Activated CD4-positive, alpha-beta T cell treated with anti-CD3 and anti-CD28 coated beads, Interleukin-10, Interleukin-2, amounts not matched to agents 100 ng/mL and 50 ng/mL, durations not matched to agents 16 hours and 8 hours (primary cell): ENCODE measurements at places on chromosomes 7 and 10.

DNA sequence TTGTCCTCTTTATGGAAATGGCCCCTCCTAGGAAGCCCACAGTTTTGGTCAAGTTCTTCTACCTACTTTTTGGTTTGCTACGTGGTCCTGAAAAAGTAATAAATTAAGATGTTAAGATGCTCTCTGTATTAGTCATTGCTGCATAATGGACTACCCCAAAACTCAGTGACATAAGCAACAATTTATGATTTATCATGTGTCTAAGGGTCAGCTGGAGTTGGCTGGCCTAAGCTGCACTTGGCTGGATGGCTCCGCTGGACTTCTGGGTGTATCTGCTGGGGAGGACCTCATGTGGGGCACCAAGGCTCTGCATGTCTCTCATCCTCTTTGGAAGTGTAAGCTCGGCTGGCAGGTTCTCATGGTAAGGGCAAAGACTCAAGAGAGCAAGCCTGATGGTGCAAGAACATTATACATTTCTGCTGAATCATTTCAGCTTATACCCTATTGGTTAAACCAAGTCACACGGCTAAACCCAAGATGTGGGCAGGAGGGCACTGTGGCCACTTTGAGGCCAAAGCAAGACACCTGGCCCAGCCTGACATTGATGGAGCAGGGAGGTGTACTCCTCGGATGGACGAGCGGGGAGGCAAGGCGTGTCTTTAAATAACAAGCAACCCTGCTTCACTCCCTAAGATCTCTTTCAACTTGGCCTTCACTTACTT is 47.7 kb downstream of the TBXAS1 start:
- no peak for DNase-seq

GRCh38 chr10:19811540-19811939 is 4.7 kb upstream of the PLXDC2 start:
- DNase-seq: no peak

GRCh38 chr7:19139706-19140327 is 5.4 kb downstream of the FERD3L start:
- DNase-seq: no peak

- DNase-seq: no peak
Measured at GRCh38 chr10:78568620-78569019, 500.1 kb upstream of the ZMIZ1 start.

- no peak for DNase-seq
Measured at GRCh38 chr10:62454687-62455397, 80.7 kb downstream of the ZNF365 start.

GRCh38 chr10:131282961-131283360 is 28.6 kb downstream of the TCERG1L start:
- DNase-seq: no peak

GRCh38 chr7:127035203-127035849 is 217.4 kb downstream of the GRM8 start:
- DNase-seq: no peak

DNA sequence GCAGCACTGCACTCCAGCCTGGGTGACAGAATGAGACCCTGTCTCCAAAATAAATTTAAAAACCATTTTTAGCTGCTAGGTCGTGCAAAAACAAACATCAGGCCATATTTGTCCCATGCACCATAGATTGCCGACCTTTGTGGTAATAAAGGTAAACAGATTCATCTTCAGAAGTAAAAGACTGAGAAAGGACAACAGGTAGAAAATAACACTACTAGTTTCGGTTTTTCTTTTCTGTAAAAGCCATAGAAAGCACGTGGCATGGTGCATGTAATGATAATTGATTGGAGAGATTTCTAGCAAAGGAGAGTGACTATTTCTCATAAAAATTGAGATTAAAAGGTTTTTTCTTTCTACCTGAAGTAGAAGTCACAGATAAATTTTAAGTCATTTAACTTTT is 93.9 kb downstream of the DNAH11 start:
- no peak for DNase-seq

DNA sequence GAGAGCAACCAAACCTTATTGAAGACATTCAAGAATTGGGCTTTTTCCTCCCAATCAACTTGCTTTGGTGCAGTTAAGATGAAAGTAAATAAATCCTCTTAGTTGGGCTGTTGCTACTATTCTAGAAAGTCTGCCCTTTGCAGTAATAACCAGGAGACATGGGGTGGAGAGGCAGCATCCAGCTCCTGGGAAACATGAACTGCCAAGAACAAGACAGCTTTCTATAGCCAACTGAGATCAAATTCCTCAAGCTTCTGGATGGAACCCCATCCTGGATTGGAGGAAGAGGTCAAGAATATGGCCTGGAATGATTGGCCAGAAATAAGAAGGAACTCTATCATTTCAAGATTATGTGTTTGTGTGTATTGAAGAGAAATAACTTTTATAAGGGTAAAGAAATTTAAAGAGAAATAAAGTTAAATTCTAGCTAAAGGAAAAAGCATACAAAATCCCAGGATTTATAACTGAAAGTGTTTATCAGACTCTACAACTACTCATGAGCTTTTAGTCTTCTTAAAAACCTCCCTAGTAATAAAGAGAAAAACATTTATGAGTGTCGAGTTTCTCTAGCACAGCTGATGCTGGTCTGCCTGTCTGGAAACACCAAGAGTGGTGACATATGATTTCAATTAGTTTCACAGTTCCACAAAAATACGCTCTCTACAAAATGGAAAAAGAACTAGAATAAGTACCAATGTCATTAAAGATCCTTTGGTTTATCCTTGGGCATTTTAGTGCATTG is 70.1 kb upstream of the COL1A2 start:
- DNase-seq: no peak

- DNase-seq: no peak
Measured at GRCh38 chr7:43791-44540, 148.4 kb upstream of the FAM20C start.

GRCh38 chr7:3937146-3937545 is 636.1 kb downstream of the SDK1 start:
- DNase-seq: no peak

DNA sequence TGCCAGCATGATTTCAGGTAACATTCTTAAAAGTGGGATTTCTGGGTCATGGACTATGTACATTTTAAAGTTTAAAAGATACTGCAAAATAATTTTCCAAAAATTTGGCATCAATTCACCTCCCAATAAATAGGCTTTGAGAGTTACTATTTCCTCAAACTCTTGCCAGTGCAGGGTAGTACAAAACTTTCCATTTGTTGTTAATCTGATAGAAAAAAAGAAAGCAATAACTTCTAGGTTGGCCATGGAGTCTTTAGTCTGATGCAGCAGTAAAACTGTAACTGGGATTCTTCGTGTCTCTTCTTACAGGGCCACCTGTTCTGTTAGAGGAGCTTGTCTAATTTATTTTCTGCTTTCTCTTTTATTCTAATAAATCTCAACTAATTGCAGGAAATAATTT is 241.1 kb downstream of the MAGI2 start:
- DNase-seq: no peak

DNA sequence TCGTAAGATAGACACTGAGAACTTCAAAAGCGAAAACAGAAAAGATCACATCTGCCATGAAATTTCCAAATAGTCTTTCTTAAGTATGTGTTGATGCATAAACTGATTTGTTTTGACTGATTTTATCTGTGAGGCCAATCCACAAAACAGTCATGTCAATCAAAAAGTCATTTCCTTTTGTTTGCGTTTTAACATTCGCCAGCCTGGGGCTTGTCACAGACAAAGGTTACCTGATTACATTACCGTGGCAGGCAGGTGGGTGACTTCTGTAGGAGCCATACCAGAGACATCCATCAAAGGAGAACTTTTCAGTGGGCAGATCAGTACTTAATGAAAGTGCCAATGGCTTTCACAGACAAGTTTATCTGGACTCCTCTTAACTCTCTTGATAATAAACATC is 45.5 kb upstream of the BET1 start:
- DNase-seq: no peak

DNA sequence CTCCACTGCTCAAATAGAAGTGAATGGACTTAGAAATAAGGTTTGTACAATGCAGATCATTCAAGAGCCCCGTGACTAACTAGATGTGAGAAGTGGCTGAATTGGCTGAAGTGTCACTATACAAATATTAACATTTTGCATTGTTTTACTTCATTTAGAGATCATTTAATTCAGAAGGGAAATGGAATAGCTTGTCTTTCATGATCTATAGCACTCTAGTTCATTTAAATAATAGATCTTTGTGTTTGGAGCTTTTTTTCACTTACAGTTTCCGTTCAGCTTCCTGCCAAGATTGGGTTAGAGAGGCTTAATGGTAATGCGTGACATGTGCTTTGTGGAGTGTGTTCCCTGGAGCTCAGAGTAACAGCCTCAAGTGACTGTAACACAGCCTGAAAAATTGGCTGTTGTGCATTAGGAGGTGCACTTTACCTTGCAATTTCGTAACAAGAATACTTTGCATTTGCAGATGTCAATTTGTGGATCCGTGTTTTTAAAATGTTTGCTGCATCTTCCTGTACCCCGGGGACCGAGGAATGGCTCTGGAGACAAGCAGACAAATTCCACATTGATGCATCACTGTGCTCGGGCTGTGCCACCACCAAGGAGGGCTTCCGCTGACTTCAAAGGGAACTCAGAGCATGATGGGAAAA is 170.3 kb downstream of the NRP1 start:
- no peak for DNase-seq

DNA sequence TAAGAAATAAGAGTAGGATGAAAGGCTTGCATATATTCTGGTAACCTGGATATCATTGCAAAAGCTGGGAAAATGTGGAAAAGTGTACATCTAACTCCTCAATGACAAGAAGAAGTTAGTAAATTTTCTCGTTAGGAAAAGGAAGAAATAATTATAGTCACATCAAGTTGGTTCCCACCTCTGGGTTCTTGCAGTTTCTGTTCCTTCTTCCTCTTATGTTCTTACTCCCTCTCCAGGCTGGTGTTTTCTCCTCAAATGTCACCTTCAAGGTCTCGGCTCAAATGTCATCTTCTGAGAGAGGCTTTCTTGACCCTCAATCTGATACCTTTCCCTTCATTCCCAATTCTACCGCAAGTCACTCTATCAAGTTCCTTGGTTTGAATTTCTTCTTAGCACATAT is 64.4 kb downstream of the ENTPD1 start:
- DNase-seq: no peak

GRCh38 chr7:158401295-158401694 is 186.3 kb downstream of the PTPRN2 start:
- no peak for DNase-seq

DNA sequence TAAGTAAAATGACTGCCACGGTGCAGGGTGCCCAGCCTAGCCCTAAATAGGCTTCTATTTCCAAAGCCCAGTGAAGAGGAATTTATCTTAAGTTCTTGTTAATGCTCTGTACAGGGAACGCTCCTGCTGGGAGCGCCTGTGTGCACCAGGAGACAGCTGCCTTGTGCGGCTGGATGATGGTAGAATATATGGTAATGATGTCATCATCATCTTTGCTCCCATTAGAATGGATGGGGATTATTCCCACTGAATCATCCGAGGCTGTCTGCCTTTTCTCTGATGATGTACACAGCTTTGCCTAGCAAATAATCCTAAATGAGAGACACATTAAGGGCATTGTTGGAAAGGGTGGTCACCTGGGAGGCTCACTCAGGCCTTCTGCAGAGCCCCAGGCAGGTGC is 928.1 kb downstream of the CCSER2 start:
- no peak for DNase-seq

- DNase-seq: peak; percentile 82
Measured at GRCh38 chr7:17304926-17305325, 6.5 kb downstream of the AHR start.

GRCh38 chr10:95785942-95786669 is 30.1 kb downstream of the ENTPD1 start:
- peak; percentile 68 for DNase-seq

DNA sequence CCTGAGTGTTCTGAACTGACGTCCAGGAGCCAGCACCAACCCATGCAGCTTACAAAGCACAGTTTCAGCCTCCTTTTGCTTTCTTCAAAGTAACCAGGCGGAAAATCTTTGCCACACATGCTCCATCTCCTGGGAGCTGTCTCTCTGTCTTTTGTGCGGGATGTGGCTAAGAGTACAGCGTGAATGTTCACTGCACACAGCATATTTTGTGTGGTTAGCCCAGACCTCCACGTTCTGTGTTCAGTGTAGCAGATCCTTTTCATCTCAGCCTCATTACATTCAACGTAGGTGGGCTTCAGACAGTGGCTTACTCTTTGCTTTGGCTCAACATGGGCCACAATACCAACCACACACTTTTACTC is 200.8 kb downstream of the TNS3 start:
- no peak for DNase-seq

- DNase-seq: no peak
Measured at GRCh38 chr10:68155615-68156210, 46.4 kb downstream of the MYPN start.

DNA sequence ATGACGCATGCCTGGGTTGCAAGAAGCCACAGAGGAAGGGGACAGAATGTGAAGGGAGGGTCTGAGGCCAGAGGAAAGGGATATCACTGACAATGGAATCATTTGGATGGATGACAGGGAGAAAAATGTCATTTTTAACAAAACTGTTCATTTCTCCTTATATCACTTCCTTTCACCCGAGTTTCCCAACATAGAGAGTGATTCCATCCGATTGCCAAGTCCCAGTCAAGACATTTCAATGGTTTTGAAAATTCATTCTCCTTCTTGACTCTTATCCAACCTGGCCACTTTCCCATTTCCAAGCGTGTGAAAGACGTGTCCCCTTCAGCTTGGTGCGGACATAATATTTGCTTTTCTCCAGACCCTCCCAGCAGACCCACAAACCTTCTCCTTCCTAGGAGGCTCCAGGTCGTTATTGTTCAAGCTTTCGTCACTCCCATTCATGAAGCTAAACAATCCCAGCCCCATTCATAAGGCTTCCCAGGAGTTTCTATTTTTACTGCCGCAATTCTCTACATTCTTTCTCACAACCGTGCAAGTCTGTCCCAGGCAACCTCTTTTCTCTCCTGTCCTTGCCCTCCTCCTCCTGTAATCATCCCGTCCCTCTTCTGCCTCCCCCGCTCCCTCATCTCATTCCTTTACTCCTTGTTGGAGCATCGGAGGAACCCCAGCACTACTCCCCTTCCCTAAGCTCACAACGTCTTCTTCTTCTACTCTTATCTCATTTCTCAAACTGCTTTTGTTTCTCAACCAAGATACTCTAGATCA is 301.3 kb upstream of the KLF6 start:
- no peak for DNase-seq

DNA sequence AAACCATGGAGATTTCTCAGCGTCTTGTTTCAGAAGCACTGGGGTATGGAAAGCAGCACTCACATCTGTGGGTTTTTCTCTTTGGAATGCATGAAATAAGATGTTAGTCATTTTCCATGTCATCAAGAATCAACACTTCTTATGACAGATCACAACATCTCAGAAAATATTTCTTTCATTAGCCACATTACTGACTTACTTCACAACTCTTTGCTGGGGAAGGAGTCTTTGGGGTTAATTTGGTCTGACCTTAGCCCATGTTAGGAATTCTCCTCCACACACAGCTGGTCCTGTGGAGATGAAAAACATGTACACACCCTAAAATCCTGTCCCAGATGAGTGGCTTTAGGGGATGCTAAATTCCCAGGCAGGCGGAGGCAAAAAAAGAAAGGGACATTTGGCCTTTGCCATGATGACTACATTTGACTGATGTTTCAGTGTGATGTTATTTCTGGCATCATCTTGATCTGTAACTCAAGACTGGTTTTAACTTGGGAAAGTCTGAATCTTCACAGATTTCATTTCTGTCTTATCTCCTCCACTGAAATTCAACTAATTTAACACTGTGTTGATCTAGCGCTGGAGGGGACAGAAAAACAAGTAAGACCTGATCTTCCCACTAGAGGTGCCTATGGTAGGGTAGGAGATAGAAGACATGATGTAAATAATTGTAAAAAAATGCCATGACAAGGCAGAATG is 363.2 kb downstream of the PRPF18 start:
- DNase-seq: no peak
